Smooth muscle cell of the brain vasculature (primary cell): ENCODE measurements at places on chromosomes 7 and 10.

- DNase-seq, result no peak
Observed at GRCh38 chr10:107264742-107265141, 100.2 kb upstream of the SORCS1 start.

- no peak for DNase-seq
Observed at GRCh38 chr10:78450807-78451485, 417.3 kb downstream of the RPS24 start.

DNA sequence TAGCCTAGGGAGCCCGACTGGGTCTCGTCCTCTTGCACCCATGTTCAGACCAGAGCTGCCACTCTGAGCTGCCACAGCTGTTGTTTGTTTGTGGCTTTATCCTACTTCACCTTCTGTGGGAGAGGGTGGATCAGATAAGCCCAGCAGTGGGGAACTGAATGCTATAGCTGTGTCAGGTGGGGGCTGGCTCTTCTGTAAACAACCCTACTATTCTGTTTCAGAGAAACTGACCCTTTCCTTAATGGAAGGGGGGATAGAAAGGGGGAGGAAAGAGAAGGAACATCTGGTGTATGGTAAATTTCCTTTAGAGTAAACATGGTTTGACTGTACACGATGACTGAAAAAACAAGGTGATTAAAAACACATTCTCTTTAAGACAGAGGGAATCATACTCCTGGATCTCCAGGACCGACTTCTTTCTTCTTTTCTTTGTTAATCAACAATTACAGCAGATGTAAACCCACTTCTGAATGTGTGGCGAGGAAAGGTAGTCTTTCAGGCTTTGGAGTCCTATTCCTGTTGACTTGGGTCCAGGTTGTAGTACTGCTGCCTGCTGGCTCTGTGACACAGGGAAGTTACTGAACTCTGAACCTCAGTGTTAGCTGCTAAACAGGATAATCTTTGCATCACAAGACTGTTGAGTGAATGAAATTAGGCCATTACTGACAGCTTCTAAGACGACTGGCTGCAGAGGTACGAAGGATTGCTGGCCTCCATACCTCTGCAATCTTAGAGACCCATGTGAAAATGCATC lies 6.0 kb downstream of the PRXL2A start:
- no peak for DNase-seq

GRCh38 chr7:21867816-21868575 lies 77.7 kb downstream of the CDCA7L start:
- no peak for DNase-seq

DNA sequence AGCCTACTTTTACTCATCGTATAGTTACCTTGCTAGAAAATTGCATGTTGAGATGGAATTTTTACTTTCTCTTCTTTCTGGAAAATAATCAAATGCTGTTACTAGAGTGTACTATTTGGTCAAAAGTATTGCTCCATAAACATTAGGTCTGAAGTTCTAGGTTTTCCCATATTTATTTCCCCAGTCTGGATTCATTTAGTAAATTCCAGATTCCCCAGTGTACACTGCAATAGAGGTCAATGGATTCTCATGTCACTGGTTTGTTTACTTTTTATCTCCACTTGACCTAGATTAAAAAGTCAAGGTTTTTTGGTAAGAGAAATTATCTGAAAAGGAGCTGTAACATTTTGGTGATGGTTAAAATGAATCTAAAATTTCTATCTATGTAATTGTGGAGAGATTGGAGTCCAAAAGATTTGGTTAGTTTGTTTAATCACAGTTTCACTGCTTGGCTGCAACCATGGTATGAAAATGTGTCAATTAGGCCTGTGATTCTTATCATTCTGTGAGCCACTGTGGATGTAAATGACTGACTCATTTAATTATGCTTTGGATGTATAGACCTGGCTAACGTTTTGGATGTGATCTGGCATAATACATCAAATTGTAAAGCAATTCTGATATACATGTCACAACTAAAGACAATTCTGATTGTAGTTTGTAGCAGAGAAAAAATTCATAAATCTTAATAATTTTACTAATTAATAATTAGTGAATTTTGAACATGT lies 32.7 kb upstream of the STEAP4 start:
- no peak for DNase-seq

DNA sequence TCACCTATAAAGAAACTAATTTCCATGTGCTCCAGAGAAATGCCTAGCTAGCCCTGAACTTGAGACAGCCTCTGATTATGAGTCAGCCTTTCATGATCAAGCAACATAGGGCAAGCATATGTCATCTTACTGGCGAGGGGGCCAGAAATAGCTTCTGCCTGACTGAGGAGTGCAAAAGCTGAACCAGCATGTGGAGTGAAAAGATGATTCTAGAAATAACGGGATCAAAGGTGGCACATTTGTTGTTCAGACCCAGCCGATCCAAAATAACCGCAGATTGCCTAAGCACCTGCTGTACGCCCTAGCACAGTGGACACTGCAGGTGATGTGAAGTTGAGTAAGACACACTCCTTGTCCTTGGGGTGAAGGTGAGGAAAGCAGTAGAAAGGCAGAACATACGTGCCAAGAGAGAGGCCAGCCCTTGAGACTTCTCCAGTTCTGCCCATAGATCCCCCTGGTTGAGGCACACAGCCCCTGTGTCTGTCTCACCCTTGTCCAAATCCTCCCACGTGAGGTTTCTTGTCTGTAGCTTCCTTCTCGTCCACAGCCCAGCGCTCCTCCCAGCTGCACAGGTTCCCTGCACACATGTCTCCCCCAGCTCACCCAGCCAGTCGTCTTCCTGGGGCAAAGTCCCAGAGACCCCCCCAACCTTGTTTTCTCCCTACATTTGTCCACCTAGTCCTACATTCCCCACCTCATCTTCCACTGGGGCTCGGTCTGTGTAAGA lies 2.8 kb upstream of the BCL7B start:
- DNase-seq, result no peak

- DNase-seq, result no peak
Observed at GRCh38 chr7:92909686-92910475, 73.5 kb upstream of the CDK6 start.

DNA sequence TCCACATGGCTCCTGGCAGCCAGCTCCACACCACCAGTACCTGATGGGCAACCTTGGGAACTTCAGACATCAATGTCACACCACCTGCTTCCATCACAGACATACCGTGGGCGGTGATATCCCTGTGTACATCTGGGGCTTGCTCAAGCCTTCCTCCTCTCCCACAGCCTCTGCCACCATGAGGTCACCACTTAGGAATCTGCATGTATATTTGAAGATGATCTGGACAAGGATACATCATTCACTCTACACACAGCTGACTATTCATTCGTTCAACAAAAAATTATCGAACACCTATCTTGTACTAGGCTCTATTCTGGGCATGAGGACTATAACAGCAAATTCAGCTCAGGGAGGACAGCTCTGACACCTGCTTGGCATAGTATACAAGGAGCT lies 6.8 kb downstream of the DLG5 start:
- DNase-seq, result no peak

DNA sequence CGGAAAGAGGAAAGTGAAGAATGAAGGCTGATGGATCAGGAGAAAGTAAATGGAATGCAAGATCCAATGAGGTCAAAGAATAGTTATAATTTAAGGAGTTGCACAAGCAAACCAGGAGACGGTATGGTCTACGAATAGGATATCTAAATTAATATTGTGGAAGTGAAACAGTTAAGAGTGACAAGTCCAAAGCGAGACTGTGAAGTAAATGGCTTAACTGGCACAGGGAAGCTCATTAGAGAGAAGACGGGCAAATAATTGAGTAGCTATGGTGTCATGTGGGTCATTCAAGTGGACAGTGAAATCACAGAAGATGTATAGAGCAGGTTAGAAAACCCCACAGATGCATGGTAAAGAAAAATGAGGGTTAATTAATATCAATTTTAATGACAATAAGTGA lies 3.2 kb downstream of the CYP51A1 start:
- DNase-seq, result no peak

DNA sequence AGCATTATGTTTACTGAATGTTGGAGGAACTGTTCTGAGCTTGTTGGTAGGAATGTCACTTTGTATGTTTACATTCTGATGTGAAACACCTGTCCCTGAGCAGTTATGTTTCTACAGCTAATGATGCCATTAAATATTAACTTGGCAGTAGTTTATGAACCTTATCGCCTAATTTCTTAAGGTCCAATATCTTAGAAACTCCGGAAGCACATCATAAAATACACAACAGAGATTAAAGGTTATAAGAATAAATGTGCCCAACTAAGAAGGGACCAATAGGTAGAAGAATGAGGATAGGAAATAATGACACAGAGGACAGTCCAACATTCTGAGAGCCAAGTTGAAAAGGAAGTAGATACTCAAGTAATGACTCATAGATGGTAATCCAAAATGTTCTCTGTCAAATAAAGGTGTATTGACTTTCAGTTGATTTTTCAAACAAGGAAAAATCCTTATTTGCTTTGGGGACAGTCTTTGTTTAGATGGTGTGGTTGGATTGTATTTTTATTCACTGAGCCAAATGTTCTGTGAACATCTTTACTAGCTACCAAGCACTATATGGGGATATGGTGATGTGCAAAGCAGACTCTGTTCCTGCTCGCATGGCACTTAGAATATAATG lies 31.9 kb downstream of the LCOR start:
- DNase-seq, result no peak

DNA sequence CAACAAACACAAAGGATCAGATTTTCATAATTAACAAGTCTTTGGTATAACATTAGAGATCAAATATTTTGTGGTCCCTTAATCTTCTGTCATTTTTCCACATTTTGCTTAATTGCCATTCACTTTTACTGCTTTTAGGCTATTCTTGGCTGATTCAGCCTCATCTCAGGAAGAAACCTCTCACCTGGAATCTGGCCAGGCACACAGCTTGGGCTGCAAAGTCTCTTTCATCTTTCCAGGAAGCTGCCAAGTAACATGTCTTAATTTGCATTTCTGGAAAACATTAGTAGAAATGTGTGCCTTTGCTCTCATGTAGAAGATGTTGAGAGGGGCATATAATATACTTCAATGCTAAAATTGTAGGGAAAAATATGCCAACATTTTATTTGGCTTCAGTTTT lies 174.2 kb upstream of the STEAP4 start:
- no peak for DNase-seq

GRCh38 chr10:25049966-25050365 lies 33.6 kb downstream of the THNSL1 start:
- DNase-seq, result no peak

- DNase-seq, result no peak
Observed at GRCh38 chr7:47513741-47514241, 68.1 kb downstream of the TNS3 start.

GRCh38 chr10:110460111-110460809 lies 37.4 kb upstream of the DUSP5 start:
- DNase-seq, result no peak

GRCh38 chr7:133053321-133053891 lies 28.5 kb downstream of the CHCHD3 start:
- peak; percentile 53 for DNase-seq

GRCh38 chr10:131685007-131685406 lies 215.8 kb upstream of the PPP2R2D start:
- no peak for DNase-seq

GRCh38 chr10:88687853-88688467 lies 18.1 kb upstream of the LIPK start:
- no peak for DNase-seq

DNA sequence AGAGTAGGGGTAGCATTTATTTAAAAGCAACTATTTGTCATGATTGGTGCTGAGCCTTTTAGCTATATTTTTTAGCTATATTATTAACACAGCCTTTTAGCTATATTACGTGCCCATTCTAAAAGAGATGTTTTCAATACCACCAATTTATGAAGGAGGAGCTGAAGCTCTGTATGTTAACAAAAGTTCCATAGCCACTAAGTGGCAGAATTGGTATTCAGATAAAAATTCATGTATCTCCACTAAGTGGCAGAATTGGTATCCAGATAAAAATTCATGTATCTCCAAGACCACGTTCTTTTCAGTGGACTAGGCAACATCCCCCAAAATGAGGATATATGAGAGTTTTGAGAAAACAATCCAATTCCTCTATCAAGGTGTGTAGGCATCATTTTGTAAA lies 268.6 kb downstream of the HGF start:
- DNase-seq, result no peak

DNA sequence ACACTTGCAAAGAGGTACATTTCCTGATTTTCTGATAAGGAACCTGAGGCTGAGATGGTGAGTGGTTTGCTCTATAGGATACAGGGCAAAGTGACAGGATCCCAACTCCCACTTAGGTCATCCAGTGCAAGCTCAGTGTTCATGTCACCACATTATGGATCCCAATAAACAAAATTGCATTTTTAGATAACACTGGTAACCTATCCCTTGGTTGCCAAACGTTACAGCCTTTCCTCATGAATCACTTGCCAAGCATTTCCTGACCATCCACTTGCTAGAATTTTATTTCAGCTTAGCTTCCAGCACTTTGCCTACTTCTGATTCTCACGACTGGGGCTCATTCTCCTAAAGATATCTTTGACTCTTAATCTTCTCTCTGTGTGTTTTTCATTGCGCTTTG lies 131.4 kb upstream of the ODAD2 start:
- no peak for DNase-seq

GRCh38 chr7:102284399-102284798 lies 2.3 kb upstream of the SH2B2 start:
- no peak for DNase-seq

GRCh38 chr7:155698633-155699032 lies 54.2 kb downstream of the RBM33 start:
- no peak for DNase-seq

DNA sequence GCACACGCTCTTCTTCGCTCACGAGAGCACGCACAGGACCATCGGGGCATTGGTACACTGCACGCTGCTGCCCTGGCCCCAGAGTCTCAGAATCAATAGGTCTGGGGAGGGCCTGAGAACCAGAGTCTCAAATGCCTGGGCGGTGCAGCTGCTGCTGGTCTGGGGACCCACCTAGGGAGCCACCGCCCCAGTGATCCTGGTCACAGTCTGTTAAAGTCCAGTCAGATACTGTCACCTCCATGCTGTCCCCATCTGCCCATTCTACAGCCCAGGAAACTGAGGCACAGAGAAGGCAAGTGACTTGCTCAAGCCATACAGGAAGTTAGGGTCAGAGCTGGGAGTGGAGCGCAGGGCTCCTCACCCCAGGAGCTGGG lies 38.0 kb downstream of the ZCCHC24 start:
- DNase-seq, result no peak

DNA sequence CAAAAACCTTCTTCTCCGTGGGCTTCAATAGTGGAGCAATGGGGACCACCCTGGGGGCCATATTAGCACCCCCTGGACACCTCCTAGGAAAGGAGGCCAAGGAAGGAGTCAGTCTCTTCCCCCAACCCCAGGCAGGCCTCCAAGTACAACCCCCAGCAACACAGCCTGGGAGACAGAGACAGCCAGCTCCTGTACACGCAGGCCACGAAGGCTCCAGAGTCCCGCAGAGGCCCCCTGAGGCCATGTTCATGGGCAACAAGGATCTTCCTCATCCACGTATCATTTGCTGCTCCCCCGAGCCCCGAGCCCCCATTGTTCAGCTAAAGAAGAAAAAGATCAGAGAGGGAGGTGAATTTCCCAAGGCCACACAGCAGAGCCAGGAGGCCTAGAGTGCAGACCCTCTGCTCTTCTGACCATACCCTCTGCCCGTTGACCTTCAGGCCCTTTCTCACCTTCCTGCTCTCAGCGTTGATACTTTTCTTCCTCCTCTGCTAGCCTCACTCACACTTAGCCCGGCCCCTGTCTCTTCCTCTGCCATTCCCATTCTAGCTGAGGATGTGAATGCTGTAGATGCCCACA lies 35.9 kb upstream of the MYL10 start:
- no peak for DNase-seq
